ENCODE measurements at places on chromosomes 7 and 10.

GRCh38 chr7:43768201-43768886 is 9.9 kb downstream of the BLVRA start:
- no peak for DNase-seq

- DNase-seq, result no peak
Observed at GRCh38 chr7:36651404-36651803, 72.9 kb downstream of the AOAH start.

DNA sequence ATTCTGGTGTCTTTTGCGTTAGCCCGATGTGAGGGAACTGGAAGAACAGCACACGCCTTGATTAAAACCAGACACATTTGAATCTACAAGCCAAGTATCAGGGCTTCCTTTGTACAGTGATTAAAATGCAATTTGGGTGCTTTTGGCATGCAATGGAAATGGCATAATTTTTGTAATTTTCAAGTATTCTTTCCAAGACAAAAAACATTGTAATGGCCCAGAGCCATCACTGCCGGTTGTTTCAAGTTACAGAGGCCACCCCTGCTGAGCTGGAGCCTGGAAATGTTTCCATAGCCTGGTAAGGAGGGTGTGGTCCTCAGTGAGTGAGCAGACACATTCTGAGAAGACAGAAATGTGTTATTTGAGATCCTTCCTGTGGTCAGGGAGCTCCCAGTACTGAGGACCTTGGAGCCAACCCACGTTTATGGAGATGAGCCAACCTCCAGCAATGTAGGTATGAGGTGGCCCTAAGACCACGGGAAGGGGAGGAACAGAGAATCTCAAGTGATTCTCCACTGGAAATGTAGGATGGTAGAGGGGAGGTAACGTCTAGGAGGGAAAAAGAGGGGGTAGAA is 20.9 kb downstream of the TEX36 start:
- DNase-seq, result peak; percentile 42

GRCh38 chr7:38660427-38661099 is 29.4 kb upstream of the AMPH start:
- peak; percentile 13 for DNase-seq

DNA sequence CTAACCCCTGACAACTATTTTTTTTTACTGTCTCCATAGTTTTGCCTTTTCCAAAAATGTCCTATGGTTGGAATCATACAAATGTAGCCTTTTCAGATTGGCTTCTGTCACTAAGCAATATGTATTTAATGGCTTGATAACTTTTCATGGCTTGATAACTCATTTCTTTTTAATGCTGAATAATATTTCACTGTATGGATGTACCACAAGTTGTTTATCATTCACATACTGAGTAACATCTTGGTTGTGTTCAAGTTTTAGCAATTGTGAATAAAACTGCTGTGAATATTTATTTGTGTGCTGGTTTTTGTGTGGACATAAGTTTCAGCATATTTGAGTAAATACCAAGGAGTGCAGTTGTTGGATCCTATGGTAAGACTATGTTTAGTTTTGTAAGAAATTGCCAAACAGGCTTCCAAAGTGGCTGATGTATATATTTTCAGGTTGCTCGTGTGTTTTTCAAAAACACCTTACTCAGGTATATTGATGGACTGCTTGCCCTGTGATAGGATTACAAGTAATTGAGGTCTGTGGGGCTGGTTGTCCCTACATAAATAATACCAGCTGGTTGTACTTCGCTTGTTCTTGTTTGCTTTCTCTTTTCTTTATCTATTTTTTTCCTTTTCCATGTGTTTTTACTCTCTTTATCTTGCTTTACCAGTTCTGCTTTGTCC is 23.0 kb downstream of the NRF1 start:
- DNase-seq, result no peak

GRCh38 chr10:69912589-69912988 is 110.9 kb downstream of the COL13A1 start:
- no peak for DNase-seq

GRCh38 chr10:124116771-124117510 is 23.5 kb upstream of the CHST15 start:
- no peak for DNase-seq

- DNase-seq, result no peak
Observed at GRCh38 chr10:122464250-122464510, 2.8 kb downstream of the HTRA1 start.

DNA sequence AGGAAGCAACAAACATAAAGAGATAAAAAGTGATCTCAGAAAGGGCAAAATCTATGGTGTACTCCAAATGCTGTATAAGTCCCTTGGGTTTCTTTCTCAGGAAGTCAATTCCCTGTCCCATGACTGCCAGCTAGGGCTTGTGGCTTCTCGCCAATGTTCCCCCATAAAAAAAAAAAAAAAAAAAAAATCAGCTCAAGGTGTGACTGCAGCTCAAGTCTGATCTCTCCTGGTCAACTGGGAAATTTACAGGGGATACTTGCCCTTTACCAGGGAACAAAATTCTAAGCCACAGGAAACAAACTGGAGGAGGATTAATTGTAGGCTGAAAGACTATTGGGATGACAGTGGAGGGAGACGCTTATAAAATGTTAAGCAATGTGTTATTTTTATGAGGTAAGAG is 76.0 kb downstream of the PCGF5 start:
- DNase-seq, result no peak

DNA sequence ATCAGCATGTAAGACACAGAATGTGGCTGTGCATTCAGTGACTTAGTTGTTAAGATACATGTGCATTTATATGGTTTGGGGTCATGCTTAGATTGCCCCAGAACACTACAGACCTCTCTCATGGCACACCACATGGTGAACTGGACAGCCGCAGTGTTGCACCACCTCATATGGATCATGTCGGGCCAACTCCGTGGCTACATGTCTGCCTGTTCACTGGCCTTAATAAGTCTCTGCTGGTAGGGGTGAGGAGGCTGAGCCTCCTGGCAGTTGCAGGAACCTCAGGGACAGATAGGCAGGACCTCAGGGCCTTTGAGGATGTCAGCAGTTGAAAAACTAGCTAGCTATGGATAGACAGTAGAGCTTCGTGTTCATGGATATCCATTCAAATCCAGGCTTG is 751.0 kb downstream of the GRID1 start:
- no peak for DNase-seq

DNA sequence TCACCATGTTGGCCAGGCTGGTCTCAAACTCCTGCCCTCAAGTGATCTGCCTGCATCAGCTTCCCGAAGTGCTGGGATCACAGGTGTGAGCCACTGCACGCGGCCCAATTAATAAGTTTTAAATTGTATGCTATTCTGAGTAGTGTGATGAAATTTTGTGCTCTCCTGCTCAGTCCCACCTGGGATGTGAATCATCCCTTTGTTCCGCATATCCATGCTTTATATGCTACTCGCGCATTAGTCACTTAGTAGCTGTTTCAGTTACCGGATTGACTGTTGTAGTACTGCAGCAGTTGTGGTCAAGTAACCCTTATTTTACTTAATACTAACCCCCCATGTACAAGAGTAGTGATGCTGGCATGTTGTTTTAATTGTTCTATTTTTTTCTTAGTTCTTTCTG is 47.3 kb upstream of the OIT3 start:
- no peak for DNase-seq

GRCh38 chr7:94609561-94609960 is 46.4 kb downstream of the SGCE start:
- DNase-seq, result no peak

DNA sequence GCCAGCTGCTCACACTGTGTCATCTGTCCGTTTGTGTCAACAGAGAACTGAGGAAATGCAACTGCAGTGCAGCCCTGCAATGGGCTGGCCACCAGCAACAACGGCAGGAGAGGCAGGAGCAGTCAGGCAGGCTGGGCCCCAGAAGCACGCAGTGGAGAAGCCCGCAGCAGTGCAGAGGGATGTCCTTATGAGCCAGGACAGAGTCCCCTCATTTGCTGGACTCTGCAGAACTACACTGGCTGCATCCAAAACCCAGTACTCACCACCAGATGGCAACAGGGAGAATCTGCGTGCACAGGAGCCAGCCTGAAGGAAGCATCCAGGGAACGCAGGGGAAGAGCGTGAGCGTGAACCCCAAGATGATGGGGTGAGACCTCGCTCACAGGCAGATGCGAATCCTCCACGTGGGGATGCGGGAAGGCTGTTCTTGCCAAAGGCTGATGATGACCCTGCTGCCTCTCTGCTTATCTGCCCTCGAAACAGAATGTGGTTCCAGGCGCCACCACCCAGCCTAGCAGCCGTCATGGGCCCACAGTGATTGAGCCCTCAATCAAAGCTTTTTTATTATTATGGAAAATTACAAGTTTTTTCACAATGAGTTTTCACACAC is 232.1 kb downstream of the PTPRN2 start:
- no peak for DNase-seq

DNA sequence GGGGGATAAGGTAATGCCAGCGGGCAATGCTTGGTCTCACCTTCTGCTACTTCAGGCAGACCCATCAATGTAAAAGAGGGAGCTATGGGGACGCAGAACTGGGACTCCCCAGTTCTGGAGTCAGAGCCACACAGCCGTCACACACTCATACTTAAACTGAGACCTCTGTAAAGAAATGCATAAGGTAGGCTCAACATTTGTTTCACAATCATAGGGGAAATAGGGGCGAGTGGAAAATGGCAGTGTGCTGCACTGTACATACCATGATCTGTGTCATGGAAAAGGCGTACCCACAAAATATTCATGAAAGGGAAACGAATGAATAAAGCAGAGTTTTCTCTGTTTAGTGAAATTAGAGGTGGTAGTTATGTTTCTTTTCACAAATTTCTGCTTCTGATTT is 318.0 kb upstream of the NPVF start:
- no peak for DNase-seq

DNA sequence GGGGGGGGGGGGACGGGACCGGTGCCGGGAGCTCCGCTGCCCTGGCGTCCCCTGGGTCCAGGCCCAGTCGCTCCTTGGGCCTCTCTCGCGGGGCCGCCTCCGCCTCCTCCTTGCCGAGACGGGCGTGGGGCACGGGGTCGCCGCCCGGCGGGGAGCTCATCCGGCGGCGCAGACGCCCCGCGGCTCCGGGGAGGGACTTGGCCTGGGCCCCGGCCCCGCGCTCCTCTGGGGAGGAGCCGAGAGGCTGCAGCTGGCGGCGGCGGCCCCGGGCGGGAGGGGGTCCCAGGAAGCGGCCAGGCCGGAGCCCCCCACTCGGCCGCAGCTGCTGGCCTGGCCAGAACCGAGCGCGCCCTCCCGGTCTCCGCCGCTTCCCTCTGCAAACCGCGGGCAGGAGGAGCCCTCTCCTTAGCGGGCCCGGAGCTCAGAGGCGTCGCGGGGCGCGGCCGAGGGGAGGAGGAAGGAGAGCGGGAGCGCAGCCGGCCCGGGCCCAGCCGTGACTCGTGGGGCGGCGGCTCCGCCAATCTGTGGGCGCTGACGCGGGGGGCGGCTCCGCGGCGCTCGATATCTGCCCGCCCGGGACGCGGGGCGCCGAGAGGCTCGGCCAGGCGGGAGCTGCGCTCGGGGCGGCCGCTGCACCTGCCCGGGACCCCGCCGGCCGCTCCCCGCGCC is at the start of gene FAM20C:
TSS of gene FAM20C (plus strand) at position 591 of the 669 bp plus-strand sequence. CDS start 629 bp downstream, outside the sequence.
- DNase-seq, result peak; percentile 96
